ENCODE measurements at places on chromosomes 7 and 10. TPM values are rescaled to one million over a fixed set of nuclear protein-coding genes. Genes with fewer than 3 reads are reported as not detected.

Gene MOGAT3
- not detected for total RNA-seq

Gene ZNF239
- 1.7 TPM for total RNA-seq

Gene AGMO
- total RNA-seq = 0.36 TPM

Gene ANKRD22
- total RNA-seq = not detected

Gene NKX1-2
- total RNA-seq = under 0.01 TPM

Gene ANKRD30A
- not detected for total RNA-seq

Gene CLCN1
- total RNA-seq = not detected

Gene TAS2R38
- total RNA-seq = not detected

Gene DPY19L1
- total RNA-seq = 26.2 TPM

Gene PRKRIP1
- 14.3 TPM for total RNA-seq

Gene CFAP70
- total RNA-seq = 0.77 TPM

Gene KCNH2
- not detected for total RNA-seq

Gene KCP
- 1.0 TPM for total RNA-seq

Gene CLDN3
- not detected for total RNA-seq

Gene SLC16A9
- not detected for total RNA-seq

Gene ITGB1
- 385 TPM for total RNA-seq

Gene NACAD
- total RNA-seq = under 0.01 TPM

Gene WEE2
- total RNA-seq = not detected

Gene SP8
- total RNA-seq = not detected

Gene CFAP46
- 0.73 TPM for total RNA-seq

Gene COL26A1
- 0.36 TPM for total RNA-seq

Gene DDX21
- total RNA-seq = 44.4 TPM

Measured in melanocyte of skin (primary cell).